ENCODE measurements at places on chromosomes 4 and X.

DNA sequence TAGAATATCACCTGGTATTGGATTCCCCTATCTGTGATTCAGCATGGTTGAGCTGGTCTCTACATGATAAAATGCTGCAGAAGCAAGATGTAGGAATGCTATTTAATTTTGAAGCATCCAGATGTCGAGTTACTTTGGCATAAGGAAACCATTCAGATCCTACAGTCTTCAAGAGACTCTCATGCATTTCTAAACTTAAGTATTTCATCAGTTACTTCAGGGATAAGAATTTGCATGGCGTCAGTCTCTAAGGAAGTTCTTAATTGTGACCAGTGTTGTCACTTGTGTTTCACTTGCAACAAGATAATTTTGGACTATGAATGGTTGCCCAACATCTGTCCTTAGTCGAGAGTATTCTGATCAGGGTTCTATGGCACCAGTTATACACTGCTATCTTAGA, 192.4 kb downstream of the CCNG2 start:
- DNase-seq: no peak

GRCh38 chr4:187256897-187257296, 533.2 kb upstream of the FAT1 start:
- no peak for DNase-seq

GRCh38 chr4:135735512-135735911, 1533.9 kb upstream of the PABPC4L start:
- no peak for DNase-seq

GRCh38 chr4:102438396-102439235, 62.5 kb upstream of the NFKB1 start:
- DNase-seq: no peak

DNA sequence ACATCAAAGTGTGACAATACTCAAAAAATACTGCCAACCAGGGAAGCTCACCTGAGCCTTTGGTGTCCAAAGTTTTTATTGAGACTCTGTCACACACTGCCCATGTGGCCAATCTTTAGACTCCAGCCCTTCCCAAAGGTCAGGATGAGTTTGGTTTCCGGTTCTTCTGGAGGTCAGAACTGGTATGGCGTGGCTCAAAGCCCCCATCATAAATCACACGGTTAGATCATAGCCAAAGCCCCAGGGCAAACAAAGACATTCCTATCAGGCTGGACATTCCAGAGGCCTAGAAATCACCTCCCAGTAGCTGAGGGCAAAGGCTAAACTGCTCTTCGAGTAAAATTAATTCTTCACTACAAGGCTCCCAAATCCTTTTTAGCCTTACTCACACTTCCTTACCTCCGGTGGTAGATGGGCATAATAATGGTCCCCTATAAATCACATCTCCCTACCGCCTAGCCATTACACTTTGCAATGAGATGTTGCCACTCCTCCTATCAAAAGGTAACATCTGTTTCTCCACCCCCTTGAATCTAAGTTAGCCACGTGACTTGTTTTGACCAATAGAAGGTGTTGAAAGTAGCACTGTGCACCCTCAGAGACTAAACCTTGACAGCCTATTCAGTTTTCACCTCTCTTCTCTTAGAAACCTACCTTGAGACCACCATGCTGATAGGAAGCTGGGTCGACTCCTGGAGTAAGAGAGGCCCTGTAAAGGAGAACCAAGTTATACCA, 137.8 kb upstream of the DUSP21 start:
- no peak for DNase-seq

- no peak for DNase-seq
Measured at GRCh38 chrX:145213504-145213903, 33.8 kb upstream of the SPANXN1 start.

- no peak for DNase-seq
Measured at GRCh38 chrX:110178179-110178865, 139.6 kb downstream of the AMMECR1 start.

DNA sequence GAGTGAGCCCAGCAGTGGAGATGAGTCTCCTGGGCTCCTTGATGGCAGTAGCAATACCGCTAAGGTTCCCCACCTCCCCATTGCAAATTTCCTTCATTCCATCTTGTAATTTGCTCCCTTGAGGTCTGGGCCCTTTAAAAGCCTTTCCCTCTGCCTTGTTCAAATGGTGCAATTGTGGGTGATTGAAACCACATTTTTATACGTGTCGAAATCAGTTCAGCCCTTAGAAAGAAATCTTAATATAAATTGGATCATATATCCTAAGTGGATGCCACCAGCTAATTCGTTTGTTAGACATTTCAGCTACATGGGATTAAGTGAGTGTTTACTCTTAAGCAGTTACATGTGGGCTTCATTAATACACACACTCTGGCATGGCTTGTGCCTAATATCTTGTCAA, 68.6 kb downstream of the NHS start:
- DNase-seq: no peak

DNA sequence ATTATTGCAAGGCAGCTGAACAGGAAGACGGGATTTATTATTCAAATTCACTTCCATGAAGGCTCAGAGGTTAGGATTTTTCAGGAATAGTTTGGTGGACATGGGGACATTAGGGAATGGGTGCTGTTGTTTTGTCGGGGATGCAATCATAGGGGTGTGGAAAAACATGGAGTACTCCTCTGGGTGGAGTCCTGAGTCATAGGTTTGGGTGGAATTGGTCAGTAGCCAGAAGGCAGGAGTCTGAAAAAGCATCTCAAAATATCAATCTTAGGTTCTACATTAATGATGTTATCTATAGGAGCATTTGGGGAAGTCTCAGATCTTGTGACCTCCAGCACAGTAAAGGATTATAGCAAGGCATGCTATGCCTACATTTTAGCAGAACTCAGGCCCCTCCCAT, 14.5 kb upstream of the ETNPPL start:
- no peak for DNase-seq

- no peak for DNase-seq
Measured at GRCh38 chrX:133033010-133033409, 63.9 kb downstream of the USP26 start.

DNA sequence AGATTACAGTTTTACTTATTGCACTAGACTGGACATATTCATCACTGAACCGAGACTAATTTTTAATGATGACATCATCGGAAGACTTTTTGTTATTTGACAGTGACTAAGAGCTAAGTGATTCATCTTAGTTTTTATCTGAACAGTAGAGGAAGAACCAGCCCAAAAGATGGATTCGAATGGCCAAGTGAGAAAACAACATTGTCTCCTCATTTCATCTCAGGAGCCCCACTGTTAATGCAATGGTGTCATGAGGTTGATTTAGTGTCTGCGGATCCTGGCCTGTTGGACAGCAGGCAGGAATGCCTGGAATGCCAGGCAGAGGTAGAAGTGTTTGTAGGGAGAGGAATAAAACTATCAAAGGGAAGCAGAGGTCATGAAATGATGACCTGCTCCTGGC, 37.8 kb upstream of the HPF1 start:
- no peak for DNase-seq

- no peak for DNase-seq
Measured at GRCh38 chrX:45517090-45517973, 316.7 kb upstream of the DIPK2B start.

DNA sequence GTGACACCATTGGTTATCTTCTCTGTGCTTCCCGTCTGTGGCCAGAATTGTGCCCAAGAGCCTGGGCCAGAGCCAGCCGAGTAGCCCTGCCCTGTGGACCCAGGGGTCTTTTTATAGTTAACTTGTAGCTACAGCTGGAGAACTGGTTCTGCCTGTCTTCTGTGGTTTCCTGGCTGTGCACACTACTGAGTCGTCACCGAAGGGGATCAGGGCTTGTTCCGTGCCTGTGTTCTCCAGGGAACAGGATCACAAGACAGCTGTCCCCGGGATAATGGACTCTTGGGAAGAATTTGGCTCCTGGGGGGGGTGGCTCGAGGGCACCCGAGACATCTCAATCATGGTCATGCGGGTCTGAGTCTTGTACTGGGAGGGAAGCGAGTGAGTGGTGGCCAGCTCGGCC, 22.1 kb upstream of the OPN1LW start:
- DNase-seq: no peak

- no peak for DNase-seq
Measured at GRCh38 chr4:54439831-54440243, 210.7 kb downstream of the PDGFRA start.

DNA sequence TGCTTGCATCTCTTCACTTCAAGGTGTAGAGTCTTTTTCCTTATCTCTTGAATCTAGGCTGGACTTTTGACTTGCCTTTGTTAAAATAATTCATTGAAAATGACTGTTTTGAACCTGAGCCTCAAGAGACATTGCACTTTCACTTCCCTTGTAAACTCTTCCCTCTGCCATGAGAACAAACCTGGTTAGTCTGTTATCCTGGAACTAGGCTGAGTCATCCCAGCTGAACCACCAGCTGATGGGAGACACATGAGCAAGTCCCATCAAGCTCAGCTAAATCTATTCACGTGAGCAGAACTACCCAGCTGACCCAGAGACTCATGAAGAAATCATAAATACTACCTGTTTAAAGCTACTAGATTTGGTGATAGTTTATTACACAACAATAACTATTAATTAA, 202.3 kb upstream of the CENPE start:
- DNase-seq: no peak

- no peak for DNase-seq
Measured at GRCh38 chr4:76960014-76960413, 10.5 kb downstream of the SEPTIN11 start.

DNA sequence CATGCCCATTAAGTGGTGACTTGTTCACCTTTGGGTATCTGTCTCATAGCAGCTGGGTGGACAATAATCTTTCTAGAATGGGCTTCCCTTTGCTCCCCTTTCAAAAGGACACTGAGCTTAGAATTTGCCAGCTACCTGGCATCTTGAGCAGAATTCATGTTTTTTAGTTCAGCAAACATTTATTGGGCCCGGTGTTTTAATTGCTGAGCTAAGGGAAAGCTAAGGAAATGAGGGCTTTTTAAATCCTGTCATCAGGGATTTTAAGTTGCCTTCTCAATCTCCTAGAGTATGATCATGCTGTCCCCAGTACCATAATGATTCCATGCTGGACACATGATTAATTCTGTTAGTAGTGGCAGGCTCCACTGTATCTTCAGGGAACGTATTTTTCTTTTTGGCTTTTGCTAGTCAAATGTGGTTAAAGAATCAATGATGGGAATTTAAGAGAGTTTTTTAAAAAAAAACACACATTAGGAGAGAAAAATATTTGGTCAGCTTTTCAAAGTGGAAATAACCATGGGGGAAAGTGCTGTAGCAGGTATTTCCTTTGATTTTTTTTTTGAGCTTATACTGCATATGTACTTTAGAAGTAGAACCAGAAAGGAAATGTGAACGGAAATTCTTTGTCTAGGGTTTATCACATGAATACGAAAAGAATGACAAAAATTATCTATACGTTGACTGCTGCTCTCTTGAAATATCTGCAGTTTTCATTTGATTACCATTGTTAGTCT, 208.9 kb downstream of the CLCN4 start:
- no peak for DNase-seq

DNA sequence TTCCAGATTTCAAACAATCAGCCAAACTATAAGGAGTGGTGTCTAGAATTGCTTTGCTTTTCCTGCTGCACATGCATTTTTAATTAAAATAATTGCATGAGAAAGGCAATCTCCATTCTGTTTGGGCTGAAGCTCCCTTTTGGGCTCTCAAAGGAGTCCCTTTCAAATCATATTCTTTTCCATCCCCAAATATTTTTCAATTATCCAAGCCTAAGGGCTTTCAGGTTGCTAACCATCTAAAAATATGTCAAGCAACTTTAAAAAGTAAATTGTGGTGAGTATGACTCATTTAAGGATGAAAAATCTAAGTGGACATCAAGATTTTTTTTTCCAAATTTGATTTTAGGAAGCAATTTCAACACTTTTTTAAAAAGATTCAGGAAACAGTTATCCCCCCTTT, 28.4 kb downstream of the PIR start:
- DNase-seq: no peak

- DNase-seq: no peak
Measured at GRCh38 chr4:178823673-178824295, 1381.5 kb upstream of the AGA start.

GRCh38 chr4:112589206-112589605, 47.5 kb downstream of the ZGRF1 start:
- DNase-seq: no peak

DNA sequence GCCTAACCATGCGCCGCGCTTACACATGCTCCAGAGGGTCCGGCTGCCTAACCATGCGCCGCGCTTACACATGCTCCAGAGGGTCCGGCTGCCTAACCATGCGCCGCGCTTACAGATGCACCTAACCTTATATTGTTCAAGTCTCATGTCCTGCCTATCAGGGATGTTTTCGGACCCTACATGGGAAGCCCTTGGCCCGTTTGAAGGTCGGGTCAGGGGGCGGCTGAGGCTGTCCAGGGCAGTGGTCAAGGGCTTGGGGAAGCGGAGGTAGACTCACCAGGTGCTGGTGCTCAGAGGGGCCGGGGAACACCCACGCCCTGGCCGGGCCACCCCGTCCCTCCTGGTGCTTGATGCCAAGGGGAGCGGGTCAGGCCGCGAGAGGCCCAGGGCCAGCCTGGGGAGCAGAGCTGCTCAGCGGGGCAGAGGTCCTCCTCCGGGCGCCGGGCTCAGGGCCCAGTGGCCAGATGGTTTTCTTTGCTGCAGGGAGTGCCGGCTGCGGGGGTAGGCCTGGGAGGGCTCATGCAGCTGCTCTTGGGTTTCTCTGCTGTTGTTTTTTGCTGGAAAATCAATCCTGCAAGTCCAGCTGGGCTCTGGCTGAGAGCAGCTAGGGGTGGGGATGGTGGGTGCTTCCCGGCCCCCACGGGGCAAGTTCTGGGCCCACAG, 35.4 kb upstream of the SPON2 start:
- no peak for DNase-seq

- DNase-seq: no peak
Measured at GRCh38 chr4:1401409-1402020, 4.7 kb downstream of the NKX1-1 start.

GRCh38 chr4:41323706-41324105, 67.0 kb downstream of the UCHL1 start:
- no peak for DNase-seq

DNA sequence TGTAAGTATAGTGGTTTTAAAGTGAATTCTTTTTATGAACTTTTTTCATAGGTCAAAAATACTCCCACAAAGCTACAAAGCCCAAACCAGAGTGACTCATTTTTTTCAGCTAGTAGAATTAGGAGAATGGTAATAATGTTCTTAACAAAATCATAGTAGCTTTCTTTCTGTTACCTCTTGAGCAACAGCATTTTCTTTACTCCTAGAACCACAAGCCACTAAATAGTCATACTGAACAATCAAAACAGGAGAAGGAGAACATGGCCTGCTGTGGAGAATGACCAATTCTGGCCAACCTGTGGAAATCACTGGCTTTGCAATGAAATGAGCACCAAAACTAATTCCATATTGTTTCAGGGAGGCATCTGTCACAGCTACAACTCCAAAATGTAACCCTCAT, 112.9 kb downstream of the AMMECR1 start:
- DNase-seq: no peak

GRCh38 chr4:67483868-67484602, 61.3 kb downstream of the CENPC start:
- no peak for DNase-seq

DNA sequence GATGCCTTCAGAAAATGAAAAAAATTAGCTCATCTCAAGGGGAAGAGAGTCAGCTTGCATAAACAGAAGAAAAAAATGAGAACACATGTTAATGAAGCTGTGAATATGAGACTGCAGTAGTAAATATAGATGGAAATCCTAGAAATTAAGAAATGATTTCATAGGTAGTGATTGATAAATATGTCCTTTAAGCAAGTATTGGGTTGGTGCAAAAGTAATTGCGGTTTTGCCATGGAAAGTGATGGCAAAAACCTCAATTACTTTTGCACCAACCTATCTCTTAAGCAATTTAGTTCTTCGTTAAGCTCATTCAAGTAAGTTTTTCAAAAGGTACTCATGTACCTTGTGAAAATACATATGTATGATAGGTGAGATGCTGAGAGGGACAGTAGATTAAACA, 400.9 kb downstream of the SH2D1A start:
- DNase-seq: no peak
